ENCODE measurements at places on chromosomes 16 and 17. TPM values are rescaled to one million over a fixed set of nuclear protein-coding genes. Genes with fewer than 3 reads are reported as not detected.

The NOS2 gene
- total RNA-seq, result 0.22 TPM

The PLEKHH3 gene
- total RNA-seq, result 9.0 TPM

The NPIPB6 gene
- not detected for total RNA-seq

The CTRB1 gene
- not detected for total RNA-seq

The ITGAX gene
- total RNA-seq, result 9.2 TPM

The ATP6V0D1 gene
- total RNA-seq, result 169 TPM

The SLFN12 gene
- total RNA-seq, result 15.0 TPM

The ALOX12B gene
- total RNA-seq, result not detected

The CA10 gene
- not detected for total RNA-seq

The CYGB gene
- total RNA-seq, result 48.6 TPM

The TEX19 gene
- total RNA-seq, result not detected

The SRL gene
- total RNA-seq, result 0.66 TPM

The CCDC182 gene
- total RNA-seq, result not detected

The TBC1D3G gene
- total RNA-seq, result 3.1 TPM

The PRSS33 gene
- total RNA-seq, result not detected

The TTYH2 gene
- total RNA-seq, result 7.2 TPM

The TPSD1 gene
- total RNA-seq, result 14.3 TPM

The TMEM235 gene
- total RNA-seq, result not detected

The TEKT5 gene
- not detected for total RNA-seq

The NPIPA2 gene
- total RNA-seq, result 3.1 TPM

The APOH gene
- not detected for total RNA-seq

The SCIMP gene
- total RNA-seq, result 1.7 TPM

The CYBA gene
- total RNA-seq, result 122 TPM

The LDHD gene
- 6.0 TPM for total RNA-seq

The KRT14 gene
- not detected for total RNA-seq

The DLX3 gene
- total RNA-seq, result not detected

The ADAD2 gene
- total RNA-seq, result 3.6 TPM

The NPIPA5 gene
- total RNA-seq, result 13.4 TPM
